ENCODE measurements at places on chromosomes 16 and 17.

GRCh38 chr17:13003454-13003851 lies 14.4 kb downstream of the ELAC2 start:
- no peak for DNase-seq

DNA sequence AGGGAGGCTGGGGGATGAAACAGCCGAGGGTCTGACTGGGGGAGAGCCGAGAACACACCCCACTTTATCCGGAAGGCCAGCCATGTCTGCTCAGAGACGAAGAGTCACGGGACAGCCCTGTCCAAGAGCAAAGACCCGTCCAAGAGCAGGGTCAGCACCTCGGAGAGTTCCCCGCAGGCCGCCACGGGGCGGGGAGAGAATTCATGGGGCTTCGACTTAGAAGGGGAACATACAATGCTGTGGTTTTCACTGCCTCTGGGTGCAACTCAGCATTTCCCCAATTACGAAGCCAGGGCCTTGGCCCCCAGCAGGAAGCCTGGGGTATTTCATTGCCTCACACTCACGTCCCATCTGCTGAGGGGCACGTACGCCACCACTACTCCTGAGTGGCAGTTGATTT lies 59.3 kb downstream of the JPH3 start:
- DNase-seq: no peak

- DNase-seq: no peak
Measured at GRCh38 chr17:79420318-79421243, 190.3 kb downstream of the RBFOX3 start.

DNA sequence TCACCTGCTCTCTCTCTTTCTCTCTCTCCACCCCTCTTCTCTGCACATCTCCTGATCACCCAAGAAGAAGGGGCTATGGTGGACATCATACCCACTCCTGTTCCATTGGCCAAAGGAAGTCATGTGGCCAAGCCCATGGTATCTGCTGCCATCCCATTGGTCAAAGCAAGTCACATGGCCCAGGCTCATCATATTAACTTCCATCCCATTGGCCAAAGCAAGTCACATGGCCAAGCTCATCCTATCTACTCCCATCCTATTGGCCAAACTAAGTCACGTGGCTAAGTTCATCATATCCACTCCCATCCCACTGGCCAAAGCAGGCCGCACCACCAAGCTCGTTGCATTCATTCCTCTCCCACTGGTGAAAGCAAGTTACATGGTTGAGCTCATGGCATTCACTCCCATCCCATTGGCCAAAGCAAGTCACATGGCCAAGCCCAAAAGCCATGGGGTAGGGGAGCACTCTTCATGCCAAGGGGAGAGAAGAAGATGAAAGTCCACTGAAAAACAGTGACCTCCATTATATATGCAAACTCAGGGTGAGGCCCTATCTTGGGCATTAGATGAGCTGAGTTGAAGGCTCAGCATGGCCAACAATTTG lies 29.2 kb downstream of the SNX20 start:
- no peak for DNase-seq

DNA sequence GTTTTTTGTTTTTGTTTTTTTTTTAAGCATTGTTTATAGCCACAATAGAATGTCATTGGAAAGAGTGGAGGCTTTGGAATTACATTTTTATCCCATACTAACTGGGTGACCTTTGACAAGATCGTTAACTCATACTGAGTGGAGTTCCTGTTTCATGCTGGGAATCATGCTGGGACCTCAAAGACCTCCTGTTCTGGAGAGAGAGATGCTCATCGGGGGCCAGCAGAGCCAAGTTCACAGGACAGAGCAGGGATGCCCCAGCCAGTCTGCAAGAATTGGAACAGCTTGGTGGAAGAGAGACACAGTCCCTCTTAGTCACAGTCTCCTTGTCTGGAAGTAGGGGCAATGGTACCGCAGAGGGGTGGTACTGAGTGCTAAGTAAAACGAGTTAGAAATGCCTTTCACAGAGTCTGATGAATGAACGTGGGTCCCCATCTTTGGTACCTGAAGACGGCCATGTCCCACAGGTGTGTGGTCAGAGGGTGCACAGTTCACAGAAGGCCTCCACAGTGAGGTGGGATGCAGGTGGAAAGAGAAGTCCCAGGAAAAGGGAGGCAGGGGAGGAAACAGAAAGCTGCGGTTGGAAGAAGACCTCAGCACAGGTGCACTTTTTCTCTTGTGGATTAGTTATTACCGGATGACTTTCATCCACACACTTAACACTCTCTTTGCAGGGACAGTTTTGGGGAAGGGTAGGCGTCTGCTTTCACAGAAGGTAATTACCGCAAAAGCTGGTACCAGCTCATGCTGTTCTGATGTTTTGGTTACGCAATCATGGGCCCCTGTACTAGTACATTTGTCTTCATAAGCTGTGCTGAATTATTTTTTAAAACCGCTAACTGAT lies 147.8 kb downstream of the PRKCA start:
- DNase-seq: no peak

- no peak for DNase-seq
Measured at GRCh38 chr17:82372249-82373071, 895 bp downstream of the UTS2R start.

GRCh38 chr17:76090517-76091129 lies 11.6 kb downstream of the ZACN start:
- DNase-seq: no peak

DNA sequence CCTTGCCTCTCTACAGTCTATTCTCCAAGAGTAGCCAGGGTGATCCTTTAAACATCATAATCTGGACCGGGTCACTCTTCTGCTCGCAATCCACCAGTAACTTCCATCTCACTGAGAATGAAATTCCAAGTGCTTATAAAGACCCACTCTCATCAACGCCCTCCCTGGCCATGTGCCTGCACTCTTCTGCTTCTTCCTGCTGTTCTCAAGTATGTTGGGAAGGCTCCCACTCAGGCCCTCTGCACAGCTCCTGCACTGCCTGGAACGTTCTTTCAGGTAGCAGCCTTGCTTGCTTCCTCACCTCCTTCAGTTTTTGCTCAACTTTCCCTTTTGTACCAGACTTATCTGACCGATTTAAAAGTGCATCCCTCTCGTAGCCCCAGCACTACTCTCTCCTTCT lies 44.4 kb downstream of the BRD7 start:
- DNase-seq: no peak

DNA sequence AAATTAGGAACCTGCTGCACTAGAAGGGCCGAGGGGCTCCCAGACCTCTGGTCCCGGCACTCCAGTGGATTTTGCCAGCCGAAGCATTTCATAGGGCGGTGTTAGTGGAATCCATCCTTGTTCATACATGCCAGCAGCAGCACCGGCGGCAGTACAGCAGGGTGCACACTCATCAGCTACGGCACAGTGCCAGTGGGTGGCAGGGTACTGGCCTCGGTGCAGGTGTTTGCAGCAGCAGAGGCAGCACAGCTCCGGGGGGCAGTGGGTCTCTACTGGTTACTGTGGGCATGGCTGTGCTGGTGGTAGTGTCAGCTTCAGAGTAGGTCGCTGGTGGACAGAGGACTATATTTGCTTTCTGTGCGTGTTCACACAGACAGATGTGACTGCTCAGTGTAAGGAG lies 985.7 kb downstream of the CDH8 start:
- no peak for DNase-seq

GRCh38 chr16:9384141-9384540 lies 292.7 kb downstream of the HAPSTR1 start:
- no peak for DNase-seq

DNA sequence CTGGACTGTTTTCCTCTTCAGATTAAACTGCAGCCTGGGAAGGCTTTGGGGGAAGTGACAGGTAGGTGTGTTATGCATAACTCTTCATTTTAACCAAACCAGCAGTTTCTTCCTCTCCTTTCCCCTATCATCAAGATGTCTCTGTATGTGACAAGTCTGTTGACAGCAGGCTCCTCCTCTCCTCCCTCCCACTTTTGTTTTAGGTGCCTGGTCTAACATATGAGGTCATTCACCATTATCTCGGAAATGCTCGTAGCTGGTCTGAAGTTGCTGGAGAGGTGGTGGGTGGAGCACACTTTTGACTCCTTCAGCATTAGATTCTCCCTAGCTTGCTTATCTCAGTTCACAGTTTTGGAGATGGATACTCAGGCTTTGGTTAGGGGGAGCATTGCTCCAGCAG lies 571.0 kb upstream of the EEF2KMT start:
- no peak for DNase-seq

- DNase-seq: no peak
Measured at GRCh38 chr17:81457917-81458555, 54.6 kb downstream of the ACTG1 start.

DNA sequence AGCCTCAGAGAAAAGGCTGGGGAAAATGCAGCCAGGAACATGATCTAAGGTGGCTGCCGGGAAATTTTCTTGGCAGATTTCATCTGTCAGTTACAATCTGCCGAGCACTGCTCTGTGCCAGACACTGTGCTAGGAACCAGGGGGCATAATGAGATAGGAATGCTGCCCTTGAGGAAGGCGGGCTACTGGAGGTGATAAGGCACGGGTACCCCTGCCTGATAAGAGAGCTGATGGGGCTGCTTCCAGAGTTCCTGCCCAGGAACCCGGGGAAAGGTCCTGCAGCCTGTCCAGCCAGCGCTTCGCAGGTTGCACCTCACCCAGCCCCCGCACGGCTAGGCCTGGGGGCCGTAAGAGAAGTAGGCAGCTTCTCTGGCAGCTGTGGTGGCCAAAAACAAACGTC lies 3.1 kb downstream of the SCNN1G start:
- DNase-seq: no peak

DNA sequence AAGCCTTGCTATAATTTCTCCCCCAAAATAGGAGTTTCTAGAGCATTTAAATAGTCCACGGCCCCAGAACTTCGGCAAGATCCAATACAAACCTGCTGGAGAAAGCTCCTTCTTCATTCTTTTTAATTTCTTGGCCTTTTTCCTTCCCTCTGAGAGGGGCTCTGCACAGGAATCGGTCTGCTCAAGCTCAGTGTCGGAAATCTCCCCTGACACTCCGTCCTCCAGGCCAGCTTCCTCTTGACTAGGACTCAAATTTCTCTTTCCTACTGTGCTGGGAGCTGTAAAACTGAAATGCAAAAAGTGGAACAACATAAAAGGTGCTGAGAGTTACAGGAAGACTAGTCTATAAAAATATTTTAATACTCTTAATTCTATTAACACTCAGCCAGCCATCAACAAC lies 183.3 kb downstream of the PARN start:
- DNase-seq: no peak

- no peak for DNase-seq
Measured at GRCh38 chr17:56510554-56511342, 82.8 kb upstream of the NOG start.

GRCh38 chr16:80583466-80583865 lies 42.7 kb downstream of the DYNLRB2 start:
- no peak for DNase-seq

GRCh38 chr16:72099377-72099818 lies 5.8 kb downstream of the DHX38 start:
- no peak for DNase-seq

DNA sequence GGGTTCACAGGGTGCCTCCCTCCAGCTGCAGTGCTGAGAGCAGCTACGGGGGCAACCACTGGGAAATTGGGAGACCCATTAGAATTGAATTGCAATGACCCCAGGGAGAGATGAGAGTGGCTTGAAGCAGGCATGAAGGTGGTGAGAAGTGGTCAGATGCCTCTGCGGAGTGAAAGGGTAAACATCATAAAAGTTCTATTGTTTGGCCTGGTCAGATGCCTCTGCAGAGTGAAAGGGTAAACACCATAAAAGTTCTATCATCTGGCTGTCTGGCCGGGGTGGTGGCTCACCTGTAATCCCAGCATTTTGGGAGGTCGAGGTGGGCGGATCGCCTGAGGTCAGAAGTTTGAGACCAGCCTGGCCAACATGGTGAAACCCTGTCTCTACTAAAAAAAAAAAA lies 53.5 kb downstream of the TNFRSF13B start:
- no peak for DNase-seq

DNA sequence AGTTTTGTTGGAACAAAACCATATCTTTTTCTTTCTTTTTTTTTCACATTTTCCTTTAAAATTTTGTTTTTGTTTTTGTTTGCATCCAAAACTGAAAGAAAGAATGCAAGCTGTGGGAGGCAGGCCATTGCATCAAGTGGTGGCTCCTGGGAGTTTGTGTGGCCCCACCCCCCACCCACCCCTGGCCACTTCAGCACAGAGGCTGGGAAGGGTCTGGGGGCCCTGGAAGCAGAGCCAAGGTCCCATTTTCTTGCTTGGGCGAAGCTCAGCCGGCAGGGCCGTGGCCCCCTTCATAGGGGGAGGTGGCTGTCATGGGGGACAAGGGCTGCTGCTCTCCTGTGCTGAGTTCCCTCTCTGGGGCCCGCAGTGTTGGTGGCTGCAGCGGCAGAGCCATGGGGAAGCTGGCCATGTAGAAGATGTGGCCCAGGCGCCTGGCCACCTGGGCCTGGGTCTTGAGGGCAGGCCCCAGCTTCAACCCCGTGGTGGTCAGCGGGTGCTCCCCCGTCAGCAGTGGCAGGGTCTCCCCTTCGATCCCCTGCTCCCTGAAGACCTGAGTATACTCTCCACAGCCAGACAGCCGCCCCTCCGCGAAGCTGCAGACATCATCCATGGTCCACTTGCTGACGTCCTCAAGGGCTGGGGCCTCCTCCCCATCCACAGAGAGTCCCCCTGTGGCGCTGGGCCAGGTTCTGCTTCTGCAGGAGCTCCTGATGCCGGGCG lies 19.8 kb downstream of the PAFAH1B1 start:
- DNase-seq: no peak

DNA sequence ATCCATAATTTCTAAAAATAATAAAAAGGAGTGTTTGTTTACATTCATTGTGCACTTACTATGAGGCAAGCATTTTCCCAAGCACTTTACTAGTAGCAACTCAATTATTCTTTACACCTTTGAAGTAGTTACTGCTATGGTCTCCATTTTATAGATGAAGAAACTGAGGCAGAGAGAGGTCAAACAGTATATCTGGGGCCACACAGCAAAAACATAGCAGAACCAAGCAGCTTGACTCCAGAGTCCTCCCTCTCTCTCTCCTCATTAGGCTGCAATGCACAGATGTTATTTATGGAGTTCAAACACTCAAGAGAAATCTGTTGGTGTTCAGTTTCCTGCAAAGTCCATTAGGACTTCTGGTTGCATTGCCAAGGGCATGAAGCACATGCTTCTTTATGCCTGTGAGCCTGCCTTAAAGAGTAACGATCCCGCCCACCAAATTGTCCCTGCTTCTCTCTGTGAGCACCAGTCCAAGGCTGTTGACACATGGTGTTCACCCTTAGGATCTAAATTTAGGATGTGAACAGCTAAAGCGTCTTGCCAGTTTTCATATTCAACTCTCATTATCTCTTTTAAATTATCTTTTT lies 44.0 kb downstream of the GPRC5B start:
- no peak for DNase-seq

GRCh38 chr16:74743668-74744299 lies 30.8 kb downstream of the FA2H start:
- DNase-seq: no peak

- DNase-seq: no peak
Measured at GRCh38 chr17:77555741-77556291, 402.7 kb upstream of the TNRC6C start.
